Activated CD4-positive, alpha-beta T cell treated with anti-CD3 and anti-CD28 coated beads for 4 hours (primary cell): ENCODE measurements at places on chromosomes 11 and 22.
A peak's percentile ranks its signal among the peaks of the same experiment; 100 is the strongest.

- DNase-seq = no peak
These were observed 241.0 kb downstream of the TENM4 start for GRCh38 chr11:79199729-79200354.

DNA sequence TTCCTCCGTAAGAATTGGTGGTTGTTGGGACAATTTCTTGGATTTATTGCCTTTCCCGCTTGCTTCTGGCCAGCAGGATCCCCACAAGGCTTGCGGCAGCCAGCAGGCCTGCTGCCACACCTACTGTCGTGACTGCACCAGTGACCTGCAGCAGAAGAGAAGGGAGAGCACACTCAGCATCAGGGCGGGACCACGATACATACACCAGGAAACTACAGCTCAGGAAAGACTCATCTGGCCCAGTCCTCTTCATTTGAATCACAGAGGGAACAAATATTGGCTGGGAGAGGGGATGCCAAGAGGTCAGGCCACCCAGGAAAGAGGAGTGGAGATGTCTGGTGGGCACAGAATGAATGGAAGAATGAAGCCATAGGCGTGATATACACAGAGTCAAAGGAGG, 10.3 kb downstream of the PLAAT2 start:
- DNase-seq = no peak

- no peak for DNase-seq
These were observed 33.2 kb downstream of the CALCA start for GRCh38 chr11:14938936-14939335.

GRCh38 chr22:40535642-40536041, 100.9 kb downstream of the MRTFA start:
- DNase-seq = no peak

- DNase-seq = no peak
These were observed 13.5 kb upstream of the MYEOV start for GRCh38 chr11:69280451-69280850.

GRCh38 chr11:12099132-12099873, 11.1 kb upstream of the MICAL2 start:
- no peak for DNase-seq

- DNase-seq = no peak
These were observed 25.9 kb downstream of the SHANK3 start for GRCh38 chr22:50698546-50698945.

- no peak for DNase-seq
These were observed 1348.2 kb upstream of the RAG2 start for GRCh38 chr11:37946155-37946766.

DNA sequence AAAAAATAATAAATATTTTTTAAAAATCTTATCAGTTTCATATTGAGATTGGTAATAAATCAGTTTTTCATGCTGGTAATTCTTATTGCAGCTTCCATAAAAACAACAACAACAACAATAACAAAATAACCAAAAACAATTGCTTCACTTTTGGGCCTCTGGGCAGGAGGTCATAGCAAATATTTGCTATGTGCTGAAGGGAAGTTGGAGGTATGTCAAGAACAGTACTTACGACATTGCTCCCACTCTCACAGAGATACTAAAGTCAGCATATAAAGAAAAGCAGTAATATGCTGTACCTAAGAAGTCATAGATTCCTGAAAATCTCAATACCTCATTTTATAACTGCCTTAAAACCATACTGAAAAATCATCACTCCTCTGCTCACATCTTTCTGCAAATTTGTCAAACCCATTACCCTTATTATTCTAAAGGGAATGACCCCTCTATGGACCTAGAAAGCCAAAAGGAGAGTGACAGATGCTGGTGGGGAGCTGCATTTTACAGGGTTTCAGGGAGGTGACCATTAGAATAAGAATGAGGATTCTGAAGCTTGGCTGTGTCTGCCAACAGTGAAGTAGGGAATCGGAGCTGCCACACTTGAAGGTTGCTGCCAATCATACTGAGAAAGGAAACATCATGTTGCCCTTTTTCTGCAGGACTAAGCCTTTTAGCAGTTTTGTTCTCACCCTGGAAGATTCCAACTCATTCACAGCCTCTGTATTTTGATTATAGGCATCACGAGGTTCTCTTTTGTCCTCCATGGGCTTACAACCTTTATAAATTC, 742.9 kb downstream of the LRRC4C start:
- DNase-seq = no peak

DNA sequence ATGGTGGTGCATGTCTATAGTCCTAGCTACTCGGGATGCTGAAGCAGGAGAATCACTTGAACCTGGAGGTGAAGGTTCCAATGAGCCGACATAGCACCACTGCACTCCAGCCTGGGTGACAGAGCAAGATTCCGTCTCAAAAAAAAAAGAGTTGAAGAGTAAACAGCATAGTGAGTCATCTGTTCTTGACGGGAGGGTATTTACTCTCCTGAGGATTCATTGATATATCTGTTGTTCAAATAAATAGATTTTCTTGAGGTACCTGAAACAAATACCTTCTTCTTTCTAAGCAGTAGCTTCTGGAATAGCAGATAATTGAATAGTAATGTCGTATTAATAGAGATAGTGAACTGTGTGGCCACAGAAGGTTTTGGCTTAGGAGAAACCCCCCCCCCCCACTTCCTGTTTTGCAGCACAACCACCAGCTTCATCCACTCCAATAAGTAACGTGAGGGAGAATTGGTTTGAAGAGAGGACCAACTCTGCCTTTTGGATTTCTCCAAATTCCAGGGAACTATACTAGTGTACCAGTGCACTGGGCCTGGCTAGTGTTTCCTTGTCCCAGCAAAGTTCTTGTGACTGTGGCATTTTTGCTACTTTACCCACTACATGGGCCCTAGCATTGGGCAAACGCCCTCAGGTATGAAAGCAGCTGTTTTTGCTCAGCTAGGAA, 90.0 kb downstream of the PRMT3 start:
- DNase-seq = no peak

GRCh38 chr11:78940500-78941225, 366.0 kb upstream of the NARS2 start:
- no peak for DNase-seq

DNA sequence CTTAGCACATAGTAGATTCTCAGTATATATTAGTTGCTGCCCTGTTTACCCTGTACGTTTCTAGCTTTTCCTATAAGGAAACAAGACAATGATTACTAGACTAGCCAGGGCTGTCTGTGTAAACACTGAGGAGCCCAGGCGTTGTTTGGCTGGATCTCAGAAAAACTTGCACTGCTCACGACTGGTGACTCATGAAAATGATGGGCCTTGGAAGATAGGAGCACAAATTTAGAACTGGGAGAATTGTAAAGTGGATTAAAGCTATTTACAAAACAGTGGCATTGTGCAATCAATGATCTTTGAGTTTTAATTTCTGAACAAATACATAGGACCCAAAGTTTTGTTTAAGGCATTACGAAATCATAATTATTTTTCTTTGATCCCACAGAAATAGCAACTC, 276.9 kb downstream of the FAM76B start:
- no peak for DNase-seq

DNA sequence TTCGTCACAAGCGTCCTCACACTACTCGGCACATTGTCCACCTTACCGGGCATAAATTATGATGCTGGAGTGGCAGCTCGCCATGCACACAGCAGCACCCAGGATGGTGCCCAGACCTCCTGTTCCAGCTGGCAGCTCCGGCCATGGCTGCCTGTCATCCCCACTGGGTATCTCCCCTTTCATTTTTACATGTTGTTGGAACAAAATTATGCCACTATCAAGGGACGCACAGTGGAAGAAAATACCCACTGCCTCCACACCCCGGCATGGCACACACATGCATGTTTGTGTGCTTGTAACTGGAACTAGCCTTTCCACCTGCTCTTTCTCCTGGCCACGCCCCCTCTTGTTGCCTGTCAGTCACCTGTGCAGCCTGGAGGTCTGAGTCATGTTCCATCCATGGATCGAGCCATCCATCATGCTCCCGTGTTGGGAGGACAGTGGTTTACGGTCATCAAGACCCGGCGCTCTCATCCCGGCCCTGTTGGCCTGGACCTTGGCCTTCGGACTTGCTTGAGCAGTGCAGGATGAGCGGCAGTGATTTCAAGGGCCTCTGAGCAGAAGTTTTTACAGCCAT, 1069.6 kb downstream of the BRD1 start:
- DNase-seq = no peak

GRCh38 chr11:36238036-36238631, 51.1 kb downstream of the COMMD9 start:
- no peak for DNase-seq

DNA sequence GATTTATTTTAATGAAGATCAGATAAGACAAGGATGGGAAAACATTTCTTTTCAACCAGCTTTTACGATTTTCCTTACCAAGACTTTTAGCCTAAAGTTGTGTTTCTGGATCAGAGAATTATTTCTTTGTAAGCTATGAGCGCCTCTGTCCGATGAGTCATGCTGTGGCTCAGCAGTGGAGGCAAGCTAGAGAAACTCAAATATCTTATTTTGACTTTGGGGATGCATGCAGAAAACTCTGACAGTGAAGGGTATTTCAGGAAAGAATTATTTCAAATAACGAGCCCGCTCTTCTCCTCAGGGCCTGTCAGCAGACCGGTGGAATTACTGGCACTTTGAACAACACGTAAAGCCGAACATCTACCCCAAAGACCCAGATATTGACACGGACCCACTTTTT, 77.9 kb upstream of the OR5AK2 start:
- no peak for DNase-seq

DNA sequence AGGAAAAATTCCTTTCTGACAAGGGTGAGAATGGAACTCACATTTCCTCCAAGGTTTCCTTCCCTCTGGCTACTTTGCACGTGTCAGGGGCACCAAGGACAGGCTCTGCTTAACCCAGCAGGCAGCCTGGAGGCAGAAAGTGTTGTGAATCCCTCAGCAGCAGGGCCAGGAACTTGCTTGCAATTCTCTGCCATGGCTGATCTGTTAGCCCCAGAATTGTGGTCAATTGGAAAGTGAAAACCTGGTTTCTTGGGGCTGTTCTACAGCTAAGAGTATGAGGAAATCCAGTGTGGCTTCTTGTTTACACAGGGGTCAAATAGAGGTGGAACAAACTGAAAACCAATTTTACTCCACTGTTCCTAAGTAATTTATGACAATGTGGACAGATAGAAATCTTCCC, 38.3 kb upstream of the CEP295 start:
- DNase-seq = no peak

- DNase-seq = no peak
These were observed 13.9 kb downstream of the DUSP8 start for GRCh38 chr11:1557904-1558774.

DNA sequence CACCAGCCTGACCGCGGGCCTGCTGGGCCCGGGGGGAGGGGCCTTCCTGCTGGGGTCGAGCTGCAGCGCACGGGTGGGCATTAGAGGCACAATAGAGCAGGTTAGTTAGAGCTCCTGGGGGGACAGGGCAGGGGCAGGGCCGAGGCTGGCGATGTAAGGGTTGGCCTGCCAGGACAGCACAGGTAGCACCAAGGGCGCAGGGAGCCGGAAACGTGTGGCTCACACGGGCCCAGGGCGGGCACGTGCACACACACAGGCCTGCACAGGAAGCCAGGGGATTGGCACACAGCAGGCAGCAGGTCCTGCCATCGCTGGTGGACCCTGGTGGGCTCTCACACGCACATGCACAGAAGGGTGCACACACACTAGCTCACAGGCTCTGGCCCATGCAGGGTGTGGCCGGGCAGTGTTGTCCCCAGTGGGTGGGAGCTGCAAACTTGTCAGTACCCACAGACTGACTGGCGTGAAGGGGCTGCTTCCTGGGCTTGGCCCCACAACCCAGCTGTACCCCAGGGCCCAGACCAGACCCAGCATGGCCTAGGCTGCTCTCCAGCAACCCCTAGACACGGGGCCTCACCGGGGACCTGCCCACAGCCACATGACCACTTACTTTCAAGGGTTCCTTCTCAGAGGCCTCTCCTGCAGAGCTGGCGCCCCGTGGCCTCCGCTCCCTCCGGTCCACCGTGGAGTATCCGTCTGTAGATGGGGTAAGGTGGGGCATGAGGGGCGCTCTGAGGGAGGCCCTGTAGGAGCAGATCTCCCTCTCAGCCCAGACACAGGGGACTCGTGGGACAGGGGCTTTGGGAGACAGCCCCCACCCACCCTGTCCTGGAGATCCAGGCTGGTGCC, 29.9 kb upstream of the TXNRD2 start:
- DNase-seq = no peak

DNA sequence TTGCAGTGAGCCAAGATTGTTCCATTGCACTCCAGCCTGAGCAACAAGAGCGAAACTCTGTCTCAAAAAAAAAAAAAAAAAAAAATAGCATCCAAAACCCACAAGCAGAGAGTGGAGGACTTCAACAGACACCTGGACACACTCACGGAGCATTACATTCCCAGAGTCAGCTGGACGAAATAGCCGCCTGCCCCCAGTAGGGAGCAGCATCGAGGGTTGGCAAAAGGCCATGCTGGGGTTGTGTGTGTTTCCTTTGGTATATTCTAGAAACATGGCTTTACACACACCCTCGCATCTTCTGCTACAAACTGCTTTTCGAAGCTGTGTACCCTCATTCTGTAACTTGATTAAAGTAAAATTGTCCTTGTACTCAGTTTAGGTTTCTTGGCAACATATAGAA, 5.3 kb downstream of the ADA2 start:
- DNase-seq = peak; percentile 50

GRCh38 chr22:37425800-37426705, 1.2 kb downstream of the ELFN2 start:
- no peak for DNase-seq

- DNase-seq = no peak
These were observed 19.1 kb downstream of the ZBTB44 start for GRCh38 chr11:130295657-130296056.

DNA sequence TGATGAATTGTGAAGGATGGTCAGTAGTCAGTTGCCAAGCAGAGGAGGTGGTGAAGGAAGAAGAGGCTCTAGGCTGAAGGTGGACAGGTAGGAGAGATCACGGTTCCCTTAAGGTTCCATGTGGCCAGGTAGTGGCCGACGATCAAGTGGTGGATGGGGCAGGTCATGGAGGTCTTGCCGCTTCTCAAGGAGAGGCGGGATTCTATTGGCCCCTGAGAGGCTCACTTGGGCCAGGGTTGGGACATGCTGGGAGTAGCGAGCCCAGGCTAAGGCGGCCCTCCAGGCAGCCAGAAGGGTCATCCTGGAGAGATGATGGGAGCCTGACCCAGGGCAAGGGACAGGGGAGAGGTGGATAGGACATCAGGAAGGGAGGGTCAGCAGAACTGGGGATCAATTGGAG, 20.9 kb upstream of the TMPRSS4 start:
- DNase-seq = no peak

- no peak for DNase-seq
These were observed 102.7 kb upstream of the TRPC6 start for GRCh38 chr11:101686514-101686913.
